BJ (cell line): ENCODE measurements at places on chromosomes 11 and 22. TPM values are rescaled to one million over a fixed set of nuclear protein-coding genes. Genes with fewer than 3 reads are reported as not detected.

Gene DBX1
- polyA plus RNA-seq: not detected in 2 replicates

Gene PGA5
- not detected in 2 replicates for polyA plus RNA-seq

Gene CYTH4
- not detected in 2 replicates for polyA plus RNA-seq

Gene MSANTD4
- 6.5 and 14.4 TPM in 2 replicates for polyA plus RNA-seq

Gene FGF4
- polyA plus RNA-seq: not detected in 2 replicates

Gene OR51E2
- not detected in 2 replicates for polyA plus RNA-seq
